ENCODE measurements at places on chromosomes 6 and 20. TPM values are rescaled to one million over a fixed set of nuclear protein-coding genes. Genes with fewer than 3 reads are reported as not detected.
A peak's percentile ranks its signal among the peaks of the same experiment; 100 is the strongest.

DNA sequence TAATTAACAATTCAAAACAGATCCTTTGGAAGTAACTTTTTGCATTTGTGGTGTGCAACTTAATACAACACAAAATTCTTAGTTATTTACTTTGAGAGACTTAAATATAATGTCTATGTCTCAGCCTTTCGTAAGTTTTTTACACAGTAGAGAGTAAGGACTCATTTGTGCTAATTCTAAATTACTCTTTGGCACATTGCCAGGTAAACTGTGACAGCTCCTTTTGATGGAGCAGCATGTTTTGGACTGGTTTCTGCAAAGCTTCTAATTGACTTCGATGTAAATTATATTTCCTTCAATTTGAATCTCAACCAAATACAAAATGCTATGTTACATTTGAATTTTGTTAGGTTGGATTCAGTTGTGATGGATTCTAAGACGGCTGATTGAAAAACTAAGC lies 450.7 kb upstream of the OPRM1 start:
- no peak for DNase-seq

DNA sequence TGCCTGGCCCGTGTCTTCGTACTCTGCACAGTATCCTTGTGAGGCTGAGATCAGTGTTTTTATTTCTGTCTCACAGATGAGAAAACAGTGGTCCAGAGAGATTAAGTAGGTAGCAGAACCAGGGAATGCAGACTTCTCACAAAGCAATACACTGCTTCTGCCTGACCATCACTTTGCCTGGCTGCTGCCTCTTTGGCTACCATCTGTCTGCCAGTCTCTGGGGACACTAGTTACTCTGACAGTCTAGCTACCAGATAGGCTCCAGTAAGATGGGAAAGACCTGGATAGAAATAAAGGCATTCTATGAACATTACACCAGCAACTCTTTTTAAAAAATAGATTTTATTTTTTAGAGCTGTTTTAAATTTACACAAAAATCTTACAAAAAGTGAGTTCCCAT lies 96.9 kb downstream of the PHACTR3 start:
- DNase-seq, result peak; percentile 17

DNA sequence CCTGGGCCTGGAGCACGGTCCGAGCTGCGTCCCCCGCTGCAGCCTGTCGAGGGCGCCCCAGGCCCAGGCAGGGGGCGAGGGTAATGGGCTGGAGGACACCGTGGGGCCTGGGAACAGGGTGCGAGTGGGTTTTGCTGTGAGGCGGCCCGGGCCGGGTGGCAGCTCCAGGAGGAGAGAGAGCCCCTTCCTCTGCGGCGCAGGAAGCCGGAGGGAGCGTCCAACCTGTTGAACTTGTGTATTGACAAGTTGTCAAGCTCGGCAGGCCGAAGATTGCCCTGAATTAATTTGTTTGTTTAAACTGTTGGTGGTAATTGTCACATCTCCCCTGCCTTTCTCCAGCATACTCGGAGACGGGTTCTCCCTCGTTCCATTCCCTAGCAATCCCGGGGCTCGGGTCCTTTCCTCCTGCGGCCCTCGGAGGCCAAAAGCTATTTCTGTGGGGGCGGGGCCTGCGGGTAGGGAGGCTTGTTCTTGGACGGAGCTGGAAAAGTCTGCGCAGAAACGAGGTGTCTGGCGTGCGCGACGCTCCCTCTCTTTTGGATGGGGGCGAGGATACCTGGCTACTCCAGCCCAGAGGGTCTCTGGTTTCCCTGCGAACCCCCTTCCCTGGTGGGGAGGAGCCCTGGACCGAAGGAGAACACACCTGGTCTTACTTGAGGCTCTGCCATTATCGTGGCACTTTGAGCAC lies 9.9 kb downstream of the NR2E1 start:
- DNase-seq, result peak; percentile 67

DNA sequence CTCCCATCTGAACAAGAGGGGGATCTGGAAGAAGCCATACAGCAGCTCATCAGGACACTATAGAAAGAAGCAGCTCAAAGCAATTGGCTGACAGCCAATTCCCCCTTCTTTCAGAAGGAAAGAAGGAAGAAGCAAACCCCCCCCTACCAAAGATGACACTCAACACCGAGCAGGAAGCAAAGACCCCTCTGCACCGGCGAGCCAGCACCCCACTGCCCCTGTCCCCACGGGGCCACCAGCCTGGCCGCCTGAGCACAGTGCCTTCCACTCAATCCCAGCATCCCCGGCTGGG lies 1.2 kb downstream of the REM1 start:
- no peak for DNase-seq

- DNase-seq, result no peak
These were observed 1516.9 kb upstream of the DEFB115 start for GRCh38 chr20:29740601-29740950.

GRCh38 chr6:132188556-132189264 lies 212.6 kb downstream of the MOXD1 start:
- no peak for DNase-seq

Gene CAGE1
- 0.19 TPM for total RNA-seq

GRCh38 chr6:166162599-166163342 lies 4.9 kb downstream of the TBXT start:
- DNase-seq, result no peak

GRCh38 chr6:77106992-77107391 lies 356.3 kb downstream of the HTR1B start:
- no peak for DNase-seq

DNA sequence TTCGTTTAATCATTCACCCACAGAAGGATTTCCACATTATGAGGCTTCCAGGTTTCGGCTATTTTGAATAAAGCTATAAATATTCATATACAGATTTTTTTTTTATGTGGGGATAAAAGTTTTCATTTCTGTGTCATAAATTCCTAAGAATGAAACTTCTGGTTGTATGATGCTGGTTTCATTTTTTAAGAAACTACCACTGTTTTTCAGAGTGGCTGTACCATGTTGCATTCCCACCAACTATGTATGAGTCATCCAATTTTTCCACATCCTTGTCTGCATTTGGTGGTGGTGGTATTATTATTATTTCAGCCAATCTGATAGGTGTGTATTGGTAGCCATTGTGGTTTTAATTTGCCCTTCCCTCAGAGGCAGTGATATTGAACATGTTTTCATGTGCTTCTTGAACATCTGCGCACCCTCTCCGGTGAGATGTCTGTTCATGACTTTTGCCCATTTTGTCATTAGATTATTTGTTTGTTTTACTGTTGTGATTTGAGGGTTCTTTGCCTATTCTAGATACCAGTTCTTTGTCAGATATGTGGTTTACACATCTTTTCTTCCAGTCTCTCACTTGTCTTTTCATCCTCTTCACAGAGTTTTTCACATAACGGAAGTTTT lies 75.5 kb downstream of the DOK5 start:
- DNase-seq, result no peak

GRCh38 chr20:51195419-51195901 lies 172.6 kb upstream of the KCNG1 start:
- no peak for DNase-seq

- DNase-seq, result no peak
These were observed 502.1 kb downstream of the PKHD1 start for GRCh38 chr6:51585264-51585663.

- no peak for DNase-seq
These were observed 22.6 kb downstream of the GNAS-AS1 start for GRCh38 chr20:58828136-58828535.

DNA sequence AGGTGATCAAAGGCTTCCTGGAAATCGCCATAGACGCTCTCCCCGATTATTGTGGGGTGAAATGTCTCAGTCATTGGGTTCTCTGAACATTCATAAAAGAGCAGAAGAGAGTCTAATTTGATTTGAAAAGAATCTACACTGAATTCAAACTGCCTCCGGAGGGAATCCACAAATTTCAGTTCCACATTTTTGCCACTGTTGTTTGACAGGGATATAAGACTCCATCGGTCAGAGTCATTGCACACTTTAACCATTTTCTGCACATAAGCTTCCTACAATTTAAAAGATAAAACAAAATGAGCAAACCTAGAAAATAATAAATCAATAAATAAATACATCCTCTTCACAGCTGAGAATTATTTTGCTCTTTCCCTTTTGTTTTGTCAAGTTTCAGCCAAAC lies 2.3 kb downstream of the TENT5A start:
- no peak for DNase-seq

Gene TNFRSF6B
- 0.84 TPM for total RNA-seq

GRCh38 chr6:147615659-147616456 lies 107.4 kb downstream of the SAMD5 start:
- no peak for DNase-seq

GRCh38 chr20:23625236-23625964 lies 12.4 kb downstream of the CST3 start:
- DNase-seq, result no peak

GRCh38 chr6:169190144-169190584 lies 63.5 kb downstream of the THBS2 start:
- peak; percentile 85 for DNase-seq

DNA sequence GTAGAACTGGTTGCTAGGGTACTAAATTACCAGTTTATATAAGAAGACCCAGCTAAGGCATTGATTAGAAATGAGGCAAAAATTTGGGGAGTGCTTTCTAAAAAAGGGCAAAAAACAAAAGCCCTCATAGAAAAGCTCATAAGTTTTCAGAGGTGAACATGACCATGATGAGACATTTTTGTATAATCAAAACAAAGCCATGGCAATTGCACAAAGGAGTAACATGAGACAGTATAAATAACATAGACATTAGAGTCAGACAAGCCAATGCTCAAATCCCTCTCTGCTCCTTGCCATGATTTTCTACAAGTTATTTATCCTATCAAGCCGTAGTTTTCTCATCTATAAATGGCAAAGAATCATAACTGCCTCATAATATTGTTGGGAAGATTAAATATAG lies 112.2 kb upstream of the ADTRP start:
- DNase-seq, result no peak

- no peak for DNase-seq
These were observed 215.1 kb downstream of the PACRG start for GRCh38 chr6:162942866-162943265.

DNA sequence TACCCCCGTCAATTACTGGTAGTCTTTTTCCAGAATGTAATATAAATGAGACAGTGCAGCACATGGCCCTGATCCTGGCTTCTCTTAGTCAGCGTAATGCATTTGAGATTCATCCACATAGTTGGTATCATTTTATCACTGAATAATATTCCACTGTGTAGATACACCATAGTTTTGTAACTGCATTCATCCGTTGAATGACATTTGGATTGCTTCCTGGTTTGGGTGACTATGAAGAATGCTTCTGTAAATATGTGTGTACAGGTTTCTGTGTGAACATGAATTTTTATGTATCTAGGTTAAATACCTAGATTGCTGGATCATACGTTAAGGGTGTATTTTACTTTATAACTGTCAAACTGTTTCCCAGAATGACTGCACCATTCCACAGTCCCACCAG lies 62.6 kb upstream of the STMND1 start:
- no peak for DNase-seq

Gene PRRT1
- 2.1 TPM for total RNA-seq

DNA sequence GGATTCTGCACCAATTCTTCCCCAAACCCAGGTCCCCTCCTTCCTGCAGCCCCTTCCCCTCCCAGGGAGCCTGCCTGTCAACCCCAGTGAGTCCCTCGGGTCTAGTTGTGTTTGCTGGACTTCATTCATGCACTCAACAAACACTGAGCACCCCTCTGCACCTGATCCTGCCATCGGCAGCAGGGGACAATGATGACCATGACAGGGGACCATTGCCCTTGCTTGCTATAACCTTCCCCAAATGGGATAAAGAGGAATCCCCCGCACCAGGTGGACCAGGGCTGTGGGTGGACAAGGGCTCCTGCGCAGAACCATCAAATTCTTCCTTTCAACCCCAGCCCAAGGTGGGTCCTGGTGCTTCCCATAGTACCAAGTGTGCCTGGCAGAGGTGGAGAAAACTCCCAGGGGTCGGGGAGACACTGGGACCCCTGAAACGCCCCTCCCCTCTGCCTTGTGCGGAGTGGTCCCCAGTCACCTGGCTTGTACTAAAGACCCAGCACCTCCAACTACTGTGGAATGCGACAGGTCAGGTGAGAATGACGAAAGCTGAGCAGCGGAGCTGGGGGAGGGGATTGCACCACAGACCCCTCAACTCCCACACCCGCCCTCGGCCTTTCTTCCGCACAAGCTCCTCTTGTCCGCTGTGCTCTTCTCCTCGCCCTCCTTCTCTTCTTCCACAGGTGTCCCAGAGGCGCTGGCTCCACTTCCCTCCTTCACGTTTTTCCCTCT lies 119.9 kb upstream of the ZNF217 start:
- no peak for DNase-seq

DNA sequence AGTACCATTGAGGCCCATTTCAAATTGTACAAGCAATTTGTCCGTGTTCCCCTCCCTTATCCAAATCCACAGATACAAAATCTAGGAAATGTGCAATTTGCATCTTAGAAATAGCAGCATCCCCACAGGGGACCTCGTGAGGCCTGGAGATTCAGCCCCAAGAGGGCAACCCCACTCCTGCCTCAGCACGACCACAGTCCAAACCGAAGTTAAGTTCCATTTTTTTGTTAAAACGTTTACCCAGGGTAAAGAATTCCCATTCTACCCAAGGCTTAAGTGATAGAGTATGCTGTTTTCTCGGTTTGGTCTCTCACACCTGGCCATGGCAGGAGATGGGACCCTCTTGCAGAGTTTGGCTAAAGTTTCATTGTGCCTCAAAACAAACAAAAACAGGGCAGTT lies 41.2 kb downstream of the PLCG1 start:
- DNase-seq, result no peak

DNA sequence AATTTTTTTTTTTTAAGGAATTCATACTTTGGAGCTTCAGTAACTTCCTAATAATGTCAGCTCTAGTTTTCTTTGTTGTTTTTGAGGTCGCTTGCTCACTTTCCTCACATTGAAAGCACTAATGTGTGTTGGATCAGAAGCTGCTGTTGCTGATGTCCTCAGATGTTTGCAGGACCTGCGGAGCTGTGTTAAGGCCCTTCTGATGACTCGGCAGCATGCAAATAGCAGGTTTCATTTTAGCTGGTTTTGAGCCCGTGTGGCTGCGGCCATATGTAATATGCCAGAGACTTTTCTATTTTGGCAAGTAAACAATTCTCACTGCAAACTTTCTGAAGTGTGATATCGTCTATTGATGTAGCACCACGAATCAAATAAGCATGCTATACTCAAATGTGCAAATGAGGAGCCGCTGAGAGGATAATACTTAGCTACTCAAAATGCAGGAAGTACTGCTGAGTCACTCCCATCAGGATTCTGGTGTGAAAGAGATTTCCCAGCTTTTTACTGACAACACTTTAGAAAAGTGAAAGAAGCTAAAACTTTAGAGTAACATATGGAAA lies 187.8 kb downstream of the SASH1 start:
- DNase-seq, result no peak

Gene PTPRT
- not detected for total RNA-seq

DNA sequence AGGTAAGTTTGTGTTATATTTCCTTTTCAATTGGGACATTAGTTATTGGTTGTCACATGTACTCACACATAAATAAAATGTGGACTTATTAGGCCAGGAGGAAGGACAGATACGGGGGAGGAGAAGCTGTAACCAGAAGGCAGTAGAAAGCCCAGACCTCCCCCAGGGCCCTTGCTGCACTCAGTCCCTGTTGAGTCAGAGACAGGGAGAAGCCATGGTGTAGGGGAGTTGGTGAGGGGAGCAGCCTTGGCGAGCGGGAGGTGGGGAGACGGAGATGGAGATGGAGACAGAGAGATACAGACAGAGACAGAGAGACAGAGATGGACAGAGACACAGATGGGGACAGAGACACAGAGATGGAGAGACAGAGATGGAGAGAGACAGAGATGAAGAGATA lies 263.2 kb downstream of the DLL1 start:
- DNase-seq, result no peak

- no peak for DNase-seq
These were observed 899.3 kb upstream of the MAP3K7 start for GRCh38 chr6:91486200-91486599.

Gene HLA-DMB
- total RNA-seq, result not detected

GRCh38 chr6:127855542-127856159 lies 45.2 kb downstream of the THEMIS start:
- no peak for DNase-seq

GRCh38 chr6:89984926-89985750 lies 90.9 kb downstream of the GJA10 start:
- DNase-seq, result no peak

All from osteocyte (in vitro differentiated cells).